OCI-M1 (cell line): ENCODE measurements at places on chromosomes 13 and 19.

GRCh38 chr19:34997071-34997617 lies 3.0 kb upstream of the GRAMD1A start:
- no peak for DNase-seq

GRCh38 chr13:93774506-93774905 lies 547.9 kb downstream of the GPC6 start:
- DNase-seq = no peak

DNA sequence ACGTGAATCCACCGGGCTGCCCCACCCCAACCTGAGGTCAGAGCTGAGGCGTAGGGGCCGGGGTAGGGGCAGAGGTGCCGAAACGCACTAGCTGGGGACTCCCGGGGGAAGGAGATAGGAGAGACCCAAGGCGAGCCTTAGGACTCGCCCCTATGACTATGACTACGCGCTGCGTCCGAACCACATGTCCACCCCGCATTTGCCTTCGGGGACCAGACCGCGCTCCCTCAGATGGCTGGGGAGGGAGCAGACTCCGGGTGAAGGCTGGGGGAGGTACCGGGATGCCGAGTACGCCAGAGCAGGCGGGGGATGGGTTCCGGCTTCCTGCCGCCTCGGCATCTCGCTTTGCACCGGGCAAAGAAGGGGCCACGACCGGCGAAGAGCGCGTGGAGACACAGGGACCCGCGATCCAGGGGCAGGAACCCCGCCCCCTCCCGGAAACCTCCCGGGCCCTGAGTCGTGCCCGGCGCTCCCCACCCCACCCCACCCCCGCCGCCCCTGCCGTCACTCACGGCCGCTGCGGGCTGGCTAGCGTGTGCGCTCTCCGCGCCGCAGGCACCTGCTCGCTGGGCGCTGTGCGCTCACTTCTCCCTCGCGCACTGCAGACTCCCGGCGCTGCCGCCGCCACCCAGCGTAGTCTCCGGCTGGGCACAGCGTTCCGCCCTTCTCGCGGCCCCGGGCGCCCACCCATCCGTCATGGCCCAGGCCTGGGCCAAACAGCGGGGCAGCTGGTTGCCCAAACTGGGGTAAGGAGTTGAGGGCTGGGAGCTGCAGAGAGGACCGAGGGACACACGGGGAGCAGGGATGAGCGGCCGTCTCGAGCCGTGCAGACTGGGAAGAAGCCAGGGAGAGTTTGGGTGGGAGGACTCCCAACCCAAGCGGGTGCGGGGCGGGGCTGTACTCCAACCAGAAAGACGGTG lies 622 bp upstream of the VSTM2B start:
- DNase-seq = no peak

DNA sequence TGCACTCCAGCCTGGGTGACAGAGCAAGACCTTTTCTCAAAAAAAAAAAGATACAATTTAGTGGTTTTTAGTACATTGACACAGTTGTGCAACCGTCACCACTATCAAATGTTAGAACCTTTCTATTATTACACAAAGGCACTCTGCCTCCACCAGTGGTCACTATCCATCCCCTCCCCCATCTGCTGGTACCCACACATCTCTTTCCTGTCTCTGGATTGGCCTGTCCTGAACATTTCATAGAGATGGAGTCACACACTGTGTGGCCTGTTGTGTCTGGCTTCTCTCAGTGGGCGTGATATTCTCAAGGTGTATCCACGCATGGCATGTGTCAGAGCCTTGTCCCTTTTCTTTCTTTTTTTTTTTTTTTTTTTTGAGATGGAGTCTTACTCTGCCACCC lies 11.2 kb downstream of the KDM4B start:
- peak; percentile 59 for DNase-seq

DNA sequence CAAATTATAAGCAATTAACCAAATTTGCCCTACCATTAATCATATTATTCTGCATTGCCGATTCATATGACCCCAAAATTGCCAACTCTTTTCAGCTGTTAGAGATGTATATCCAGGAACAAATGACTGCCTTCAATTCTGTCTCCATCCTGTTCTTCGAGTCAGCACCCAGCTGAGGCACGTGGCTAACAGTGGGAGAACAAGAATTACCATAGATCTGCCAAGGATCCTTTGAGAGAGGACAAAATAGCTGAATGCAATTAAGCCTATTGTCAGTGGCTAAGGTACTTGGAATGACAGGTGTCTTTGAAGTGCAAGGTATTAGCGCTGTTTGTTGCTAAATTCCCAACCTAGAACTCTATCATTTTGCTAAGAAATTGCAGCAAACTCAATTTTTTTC lies 426.1 kb downstream of the TSHZ3 start:
- no peak for DNase-seq
